T follicular helper cell (primary cell): ENCODE measurements at places on chromosomes 16 and 17.

GRCh38 chr16:69199382-69199781 lies 12.4 kb downstream of the SNTB2 start:
- no peak for DNase-seq

GRCh38 chr17:47604598-47604927 lies 45.2 kb upstream of the KPNB1 start:
- no peak for DNase-seq

GRCh38 chr16:22240023-22240710 lies 34.1 kb downstream of the EEF2K start:
- no peak for DNase-seq

GRCh38 chr17:50967795-50968194 lies 101.6 kb upstream of the TOB1 start:
- DNase-seq: no peak

DNA sequence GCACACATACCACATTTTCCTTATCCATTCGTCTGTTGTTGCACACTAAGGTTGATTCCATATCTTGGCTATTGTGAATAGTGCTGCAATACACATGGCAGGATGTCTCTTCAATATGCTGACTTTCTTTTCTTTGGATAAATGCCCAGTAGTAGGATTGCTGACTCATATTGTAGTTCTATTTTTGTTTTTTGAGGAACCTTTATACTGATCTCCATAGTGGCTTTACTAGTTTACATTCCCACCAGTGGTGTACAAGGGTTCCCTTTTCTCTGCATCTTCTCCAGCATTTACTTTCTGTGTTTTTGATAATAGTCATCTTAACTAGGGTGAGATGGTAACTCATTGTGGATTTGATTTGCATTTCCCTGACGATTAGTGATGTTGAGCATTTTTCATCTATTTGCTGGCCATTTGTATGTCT lies 118.1 kb downstream of the STXBP4 start:
- no peak for DNase-seq

DNA sequence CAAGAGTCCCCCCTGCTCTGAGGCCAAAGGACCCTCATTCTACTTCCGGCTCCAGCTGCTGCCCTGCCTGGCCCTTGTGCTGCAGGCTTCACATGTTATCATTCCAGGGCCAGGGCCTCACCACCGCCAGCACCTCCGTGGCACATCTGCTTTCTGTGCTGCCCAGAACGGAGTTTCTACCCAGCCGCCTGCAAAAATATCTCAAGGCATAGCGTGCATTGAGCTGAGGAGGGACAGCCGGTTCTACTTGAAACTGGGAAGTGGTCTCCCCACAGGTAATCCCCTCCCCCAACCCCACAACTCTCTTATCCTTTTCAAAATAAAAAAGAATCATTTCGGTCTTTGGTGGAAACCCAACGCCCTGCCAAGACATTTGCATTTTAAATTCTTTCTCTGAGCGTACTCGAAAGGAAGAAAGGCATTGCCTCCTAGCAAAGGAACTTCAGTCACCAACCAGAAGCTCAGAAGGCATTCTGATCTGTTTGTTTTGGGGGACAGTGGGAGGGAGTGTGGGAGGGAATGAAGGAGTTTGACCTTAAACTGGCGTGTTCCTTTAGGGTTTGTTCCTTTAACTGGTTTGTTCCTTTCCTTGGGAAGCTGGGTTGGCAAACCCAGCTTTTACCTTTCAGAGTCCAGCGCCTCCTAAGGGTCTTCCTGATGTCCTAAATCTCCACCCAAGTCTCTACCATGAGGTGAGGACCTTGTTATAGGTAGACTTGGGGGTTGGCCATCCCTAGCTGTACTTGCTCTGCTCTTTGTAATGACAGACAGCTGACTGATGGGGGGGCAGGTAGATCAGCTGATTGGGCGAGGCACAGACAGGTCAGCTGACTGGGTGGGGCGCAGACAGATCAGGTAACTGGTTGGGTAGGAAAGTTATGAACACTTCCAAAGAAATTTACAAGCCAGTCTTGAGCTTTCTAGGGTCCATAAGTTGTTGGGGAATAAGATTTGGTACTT lies 33.4 kb upstream of the PIK3R6 start:
- no peak for DNase-seq
